ENCODE measurements at places on chromosomes 2 and 18.

GRCh38 chr2:204530464-204530805 lies 14.8 kb upstream of the PARD3B start:
- DNase-seq: no peak

- DNase-seq: no peak
Measured at GRCh38 chr2:215982465-215982875, 30.9 kb downstream of the MREG start.

DNA sequence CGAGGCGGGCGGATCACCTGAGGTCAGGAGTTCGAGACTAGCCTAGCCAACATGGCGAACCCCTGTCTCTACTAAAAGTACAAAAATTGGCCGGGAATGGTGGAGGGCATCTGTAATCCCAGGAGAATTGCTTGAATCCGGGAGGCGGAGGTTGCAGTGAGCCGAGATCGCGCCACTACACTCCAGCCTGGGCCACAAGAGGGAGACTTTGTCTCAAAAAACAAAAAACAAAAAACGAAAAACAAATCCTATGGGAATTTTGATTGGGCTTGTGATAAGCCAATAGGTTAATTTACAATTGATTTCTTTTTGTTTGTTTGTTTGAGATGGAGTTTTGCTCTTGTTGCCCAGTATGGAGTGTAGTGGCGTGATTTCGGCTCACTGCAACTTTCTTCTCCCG lies 24.2 kb upstream of the TOGARAM2 start:
- DNase-seq: no peak

- DNase-seq: no peak
Measured at GRCh38 chr2:100664021-100664755, 101.4 kb downstream of the PDCL3 start.

DNA sequence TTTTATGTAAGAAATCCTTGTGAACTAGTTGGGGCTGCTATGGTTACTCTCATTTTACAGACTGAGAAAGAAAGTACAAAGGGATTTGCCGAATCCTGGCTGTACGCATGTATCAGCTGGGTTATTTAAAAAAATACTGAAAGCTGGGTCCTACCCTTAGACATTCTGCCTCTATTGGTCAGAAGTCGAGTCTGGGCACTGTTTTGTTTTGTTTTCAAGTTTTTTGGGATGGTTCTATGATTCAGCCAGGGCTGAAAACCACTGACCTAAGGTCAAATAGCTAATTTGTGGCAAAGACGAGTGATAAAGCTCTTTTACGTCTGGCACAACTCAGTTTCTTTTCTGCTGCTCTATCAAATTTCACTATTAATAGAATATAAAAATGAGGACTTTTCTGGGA lies 5.9 kb upstream of the SLC8A1 start:
- DNase-seq: no peak

DNA sequence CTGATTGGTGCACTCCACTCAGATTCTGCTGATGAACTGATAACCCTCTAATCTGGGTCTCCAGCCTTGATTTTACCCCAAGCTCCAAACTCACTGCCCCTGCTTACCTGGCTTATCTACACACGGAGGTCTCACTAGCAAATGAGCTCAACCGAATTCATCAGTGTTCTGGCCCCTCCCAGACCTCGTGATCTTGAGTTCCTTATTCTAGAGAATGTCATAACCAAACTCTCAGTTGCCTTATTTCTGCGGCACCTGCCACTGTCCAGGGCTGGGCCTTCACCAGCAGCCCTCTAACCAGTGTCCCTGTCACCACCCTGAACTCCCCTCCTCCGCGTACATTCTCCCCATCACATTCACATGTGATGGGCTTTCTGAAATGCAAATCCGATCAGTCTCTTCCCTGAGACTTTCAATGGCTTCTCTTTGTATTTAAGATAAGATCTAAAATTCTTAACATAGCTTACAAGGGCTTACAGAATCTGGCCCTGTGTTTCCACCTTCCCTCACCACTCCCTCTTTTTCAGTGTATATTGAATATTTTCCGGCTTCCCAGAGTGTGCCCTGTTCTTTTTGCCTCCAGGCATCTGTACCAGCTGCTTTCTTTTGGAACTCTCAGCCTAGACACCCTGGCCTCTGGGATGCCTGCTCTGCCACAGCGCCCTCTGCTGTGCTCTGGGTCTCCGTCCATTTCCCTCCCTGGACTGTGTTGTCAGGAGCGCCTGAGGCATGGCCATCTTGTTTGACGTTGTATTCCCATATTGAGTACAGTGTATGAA lies 31.1 kb downstream of the NAB1 start:
- peak; percentile 11 for DNase-seq

DNA sequence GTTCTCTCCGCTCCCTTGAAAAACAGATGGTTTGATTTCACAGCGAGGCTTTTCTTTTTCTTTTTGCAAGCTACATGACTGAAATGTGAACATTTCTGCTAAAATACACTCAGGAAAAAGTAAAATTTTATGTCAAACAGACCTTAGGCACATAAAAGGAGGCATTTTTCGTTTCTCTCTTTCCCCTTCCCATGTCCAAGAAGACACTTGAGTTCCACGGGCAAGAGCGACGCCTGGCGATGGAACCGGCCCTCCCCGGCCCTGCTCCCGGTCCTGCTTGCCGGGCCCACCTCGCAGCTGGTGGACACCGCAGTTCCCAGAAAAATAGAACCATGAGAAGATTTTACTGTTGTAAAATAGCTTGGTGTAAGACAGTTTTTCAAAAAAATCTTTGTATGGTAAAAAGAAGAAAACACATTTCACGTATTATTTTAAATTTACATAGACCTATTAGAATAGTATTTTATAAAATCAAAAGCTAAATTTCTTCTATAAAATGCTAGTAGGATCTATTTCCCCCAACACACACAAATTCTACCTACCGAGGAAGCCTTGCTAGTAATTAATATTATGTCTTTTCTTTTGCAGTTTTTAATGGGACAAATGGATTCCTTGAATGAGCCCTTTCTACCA lies 2.3 kb upstream of the ALKAL2 start:
- no peak for DNase-seq

GRCh38 chr2:220748875-220749479 lies 823.1 kb downstream of the EPHA4 start:
- no peak for DNase-seq

GRCh38 chr18:76426737-76427305 lies 68.2 kb downstream of the ZNF516 start:
- DNase-seq: no peak

DNA sequence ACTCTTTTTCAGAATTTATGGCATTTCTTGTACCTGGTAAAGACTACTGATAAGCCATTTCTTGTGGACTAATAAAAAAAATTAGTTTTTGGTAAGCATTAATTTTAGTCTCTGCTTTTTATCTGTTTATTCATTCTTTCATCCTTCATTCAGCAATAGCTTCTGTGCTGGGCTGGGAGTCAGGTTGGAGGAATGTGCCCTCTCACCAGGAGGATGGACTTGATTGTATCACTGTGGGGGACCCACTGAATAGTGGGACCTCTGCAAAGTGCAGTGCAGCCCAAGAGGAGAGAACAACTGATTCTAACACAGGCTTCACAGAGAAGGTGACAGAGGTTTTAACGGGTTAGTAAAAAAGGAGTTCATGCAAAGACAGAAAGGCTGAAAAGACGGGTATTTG lies 39.1 kb downstream of the CDC42EP3 start:
- DNase-seq: no peak

Measured in activated naive CD4-positive, alpha-beta T cell (primary cell).